Glomerular endothelial cell (primary cell): ENCODE measurements at places on chromosomes 16 and 17.

GRCh38 chr16:77327717-77328116 is 107.1 kb downstream of the ADAMTS18 start:
- no peak for DNase-seq

DNA sequence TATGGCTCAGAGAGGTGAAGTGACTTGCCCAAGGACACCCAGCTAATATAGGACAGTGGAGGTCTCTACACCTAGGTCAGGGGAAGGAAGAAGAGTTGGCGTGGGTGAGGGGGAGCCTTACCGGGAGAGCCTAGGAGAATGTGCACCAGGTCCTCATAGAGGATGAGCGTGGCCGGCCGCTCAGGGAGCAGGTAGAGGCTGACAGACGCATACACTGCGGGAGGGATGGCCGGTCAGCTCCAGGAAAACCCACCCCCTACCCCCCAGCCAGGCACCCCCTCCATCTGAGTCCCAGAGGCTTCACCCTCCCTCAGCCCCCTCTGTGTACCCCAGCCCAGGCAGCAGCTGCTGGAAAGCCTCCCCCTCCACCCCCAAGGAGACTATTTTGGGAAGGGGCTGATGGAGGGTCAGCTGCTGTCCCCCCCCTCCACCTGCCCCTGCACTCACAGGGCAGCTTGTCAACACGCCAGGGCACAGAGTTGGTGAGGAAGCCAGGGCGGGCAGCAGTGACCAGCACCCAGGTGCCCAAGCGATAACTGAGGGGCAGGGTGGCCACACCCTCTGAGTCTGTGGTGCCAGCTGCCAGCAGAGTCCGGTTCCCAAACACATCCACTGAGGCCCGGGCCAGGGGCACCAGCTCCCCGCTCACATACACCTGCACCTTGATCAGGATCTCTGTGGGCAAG is 4.1 kb downstream of the FAM171A2 start:
- no peak for DNase-seq

GRCh38 chr17:82242698-82242976 is 13.8 kb downstream of the SLC16A3 start:
- DNase-seq: no peak

GRCh38 chr17:79905832-79906231 is 66.6 kb upstream of the CBX4 start:
- DNase-seq: no peak

GRCh38 chr16:75038036-75038858 is 39.4 kb downstream of the ZNRF1 start:
- DNase-seq: no peak

DNA sequence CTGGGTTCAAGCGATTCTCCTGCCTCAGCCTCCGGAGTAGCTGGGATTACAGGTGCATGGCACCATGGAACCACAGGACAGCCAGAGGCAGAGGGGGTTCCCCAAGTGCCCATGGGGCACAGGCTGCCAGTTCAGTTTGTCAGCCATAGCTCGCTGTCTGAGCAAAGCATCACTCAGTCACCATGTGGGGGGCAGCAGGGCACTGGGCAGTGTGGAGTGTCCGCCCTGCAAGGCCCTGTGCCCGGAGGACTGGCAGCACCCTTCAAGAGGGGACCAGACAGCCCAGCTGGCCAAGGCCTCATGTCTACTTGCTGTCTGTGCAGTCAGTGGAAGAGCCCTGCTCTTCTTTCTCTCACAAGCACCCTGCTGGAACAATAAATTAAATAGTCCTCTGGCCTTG is 6.4 kb downstream of the ALYREF start:
- no peak for DNase-seq

GRCh38 chr16:88968589-88969280 is 8.3 kb downstream of the CBFA2T3 start:
- DNase-seq: no peak

- no peak for DNase-seq
Observed at GRCh38 chr16:78094998-78095397, 4.5 kb upstream of the WWOX start.
